GM04503 (cell line): ENCODE measurements at places on chromosomes 16 and 17.

GRCh38 chr16:27242398-27242797 lies 26.2 kb downstream of the NSMCE1 start:
- no peak for DNase-seq

DNA sequence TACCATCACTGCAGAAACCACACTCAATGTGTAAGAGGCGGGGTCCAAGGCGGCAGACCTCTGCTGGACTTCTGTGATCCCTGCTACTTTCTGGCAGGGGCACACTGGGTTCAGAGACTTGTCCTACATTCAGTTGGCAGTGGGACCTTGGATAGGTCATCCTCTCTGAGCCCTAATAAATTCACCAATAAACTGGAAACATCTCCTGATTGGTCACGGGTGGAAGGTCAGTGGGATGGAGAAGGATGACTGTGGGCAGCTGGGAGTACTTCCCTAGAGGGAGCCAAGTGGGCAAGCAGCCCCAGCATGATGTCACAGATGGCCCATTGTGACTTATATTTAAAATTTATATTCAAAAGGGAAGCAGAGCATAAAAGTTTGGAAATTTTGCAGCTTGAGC lies 49.7 kb downstream of the RNF112 start:
- no peak for DNase-seq

DNA sequence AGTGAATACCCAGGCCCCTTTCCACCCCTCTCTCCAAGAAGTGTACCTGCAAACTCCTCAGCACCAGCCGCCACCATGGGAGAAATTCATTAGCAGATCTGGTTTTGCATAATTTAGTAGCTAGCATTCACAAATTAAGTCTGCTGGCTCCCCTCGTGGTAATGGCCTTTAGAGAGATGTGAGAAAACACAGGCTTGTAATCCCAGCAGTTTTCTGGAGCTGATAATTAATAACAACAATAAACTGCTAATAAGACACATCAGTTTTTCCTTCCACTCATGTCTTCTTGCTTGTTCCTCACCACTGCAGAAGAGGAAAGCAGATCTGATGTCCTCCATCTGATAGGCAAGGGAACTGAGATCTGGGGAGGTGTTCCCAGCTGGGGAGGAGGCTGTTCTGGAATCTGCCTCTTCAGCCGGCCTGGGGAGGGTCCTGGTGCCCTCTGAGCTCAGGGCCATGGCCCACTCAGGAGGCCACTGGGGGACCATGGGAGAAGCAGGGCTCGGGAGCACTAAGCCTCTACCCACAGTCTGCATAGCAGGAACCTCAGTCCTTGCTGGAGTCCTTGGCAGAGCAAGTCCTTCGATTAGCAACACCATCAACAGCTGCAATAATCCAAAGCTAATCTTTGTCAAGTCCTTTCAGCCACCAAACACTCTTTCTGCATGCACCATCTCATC lies 74.2 kb upstream of the DNAJA2 start:
- DNase-seq, result no peak

GRCh38 chr16:15571557-15571956 lies 71.4 kb downstream of the MARF1 start:
- no peak for DNase-seq

DNA sequence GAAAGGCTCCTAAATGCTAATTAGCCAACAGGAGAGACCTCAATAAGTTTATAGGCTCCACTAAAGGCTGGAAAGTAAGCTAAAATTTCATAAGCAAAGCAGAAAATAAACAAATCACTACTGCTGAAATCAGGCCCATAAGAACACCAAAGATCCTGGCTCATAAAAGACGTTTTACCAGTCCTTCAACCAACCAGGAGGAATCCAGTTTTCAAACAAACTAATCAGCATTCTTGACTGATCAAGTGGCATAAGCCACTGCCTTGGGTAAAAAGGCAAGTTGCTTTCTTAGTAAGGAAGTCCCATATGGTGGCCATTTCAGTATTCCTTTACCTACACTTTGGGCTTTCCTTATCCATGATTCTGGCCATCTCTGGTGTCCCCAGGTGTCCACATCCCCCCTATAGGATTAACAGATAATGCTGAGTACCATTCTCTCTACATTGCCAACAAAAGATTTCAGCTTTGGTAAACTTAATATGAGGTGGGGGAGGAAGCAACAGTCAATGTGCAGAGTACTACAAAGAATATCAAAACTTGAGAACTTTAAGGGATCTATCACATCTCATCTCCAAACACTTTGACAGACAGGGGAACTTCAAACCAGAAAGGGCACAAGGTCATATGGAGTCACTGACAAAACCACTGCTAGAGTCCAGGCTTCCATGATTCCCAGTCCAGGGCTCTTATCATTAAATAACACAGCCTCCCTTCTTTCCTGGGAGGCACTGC lies 1.3 kb downstream of the TOM1L2 start:
- DNase-seq, result no peak

DNA sequence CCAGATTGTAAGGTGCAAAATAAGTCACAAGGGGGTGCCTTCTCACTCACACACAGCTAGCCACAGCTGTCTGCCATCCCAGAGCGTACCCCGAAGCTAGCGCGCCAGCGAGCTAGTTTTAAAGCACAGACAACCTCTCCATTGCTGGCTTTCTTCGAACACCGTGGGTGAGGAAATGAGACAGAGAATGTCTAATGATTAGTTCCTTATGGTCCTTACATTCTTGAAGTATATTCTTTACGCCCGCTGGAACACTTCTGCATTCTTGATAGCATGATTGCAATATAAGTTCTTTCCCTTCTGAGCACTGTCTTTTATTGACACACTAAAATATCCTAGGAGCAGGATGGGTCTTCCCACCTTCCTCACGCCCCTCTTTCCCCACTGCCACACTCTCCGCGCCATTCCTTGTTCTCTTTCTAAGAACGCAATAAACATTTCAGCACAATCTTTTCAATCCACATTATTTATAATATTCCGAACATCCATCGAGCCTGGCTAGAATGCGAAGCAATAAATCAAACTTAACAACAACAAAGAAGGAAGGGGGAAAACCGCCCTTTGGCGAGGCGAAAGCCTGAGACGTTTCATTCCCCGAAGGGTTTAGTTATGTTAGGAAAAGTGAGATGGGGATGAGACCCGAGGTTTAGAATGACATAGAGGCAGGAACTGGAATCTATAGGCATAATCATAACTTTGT lies 251.3 kb downstream of the NTN1 start:
- DNase-seq, result no peak

- DNase-seq, result no peak
Measured at GRCh38 chr16:71956486-71956885, 43.7 kb downstream of the PKD1L3 start.

DNA sequence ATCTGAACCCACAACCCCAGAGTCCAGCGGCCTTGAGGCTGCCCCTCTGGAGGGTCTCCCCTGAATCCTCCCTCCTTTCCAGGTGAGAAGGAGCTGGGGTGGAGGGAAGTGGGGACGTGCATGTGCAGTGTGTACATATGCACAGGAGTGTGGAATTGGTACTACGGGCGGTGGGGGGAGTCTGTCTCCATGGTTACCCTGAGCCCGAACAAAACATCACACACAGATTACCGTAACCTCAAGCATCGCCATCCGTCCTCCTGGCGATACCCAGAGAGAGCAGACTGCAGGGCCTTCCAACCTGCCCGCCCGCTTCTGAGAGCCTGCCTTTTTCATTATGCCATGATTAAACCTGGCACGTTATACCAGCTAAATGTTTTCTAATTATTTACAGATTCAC lies 25.1 kb downstream of the GSG1L start:
- no peak for DNase-seq
